ENCODE measurements at places on chromosomes 11 and 22.

DNA sequence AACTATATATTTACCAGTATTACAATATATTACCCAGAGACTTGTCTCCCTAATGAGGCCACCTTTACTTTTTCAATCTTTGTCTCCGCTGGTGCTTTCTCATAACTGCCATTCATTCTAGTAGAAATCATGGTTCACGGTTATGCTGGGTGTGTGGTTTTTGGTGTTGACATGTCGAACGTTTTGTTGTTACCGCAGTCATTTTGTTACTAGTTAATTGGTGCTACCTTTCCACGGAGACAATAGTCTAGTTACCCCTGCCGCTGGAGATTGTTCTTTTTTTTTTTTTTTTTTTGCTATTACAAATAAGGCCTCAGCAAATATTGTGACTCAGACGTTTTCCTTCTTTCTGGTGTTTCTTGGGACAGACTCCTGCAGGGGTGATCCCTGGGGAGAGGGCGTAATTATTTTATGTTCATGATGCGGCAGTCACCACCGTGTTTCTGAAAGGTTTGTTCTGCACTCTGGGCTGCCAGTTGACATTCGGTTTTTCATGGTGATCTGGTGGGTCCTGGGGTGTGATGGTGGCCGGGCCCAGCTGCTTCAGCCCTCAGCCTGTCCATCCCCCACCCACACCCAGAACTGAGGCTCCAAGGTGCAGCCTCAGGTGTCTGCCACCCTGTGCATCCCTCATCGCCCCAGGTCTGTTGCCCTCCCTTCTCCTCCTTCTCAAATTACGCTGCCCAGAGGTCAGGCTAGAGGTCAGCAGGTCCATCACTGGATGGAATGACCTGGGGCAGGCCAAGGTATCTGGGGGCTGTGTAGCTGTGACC, 28.6 kb downstream of the LRP5 start:
- DNase-seq: no peak

DNA sequence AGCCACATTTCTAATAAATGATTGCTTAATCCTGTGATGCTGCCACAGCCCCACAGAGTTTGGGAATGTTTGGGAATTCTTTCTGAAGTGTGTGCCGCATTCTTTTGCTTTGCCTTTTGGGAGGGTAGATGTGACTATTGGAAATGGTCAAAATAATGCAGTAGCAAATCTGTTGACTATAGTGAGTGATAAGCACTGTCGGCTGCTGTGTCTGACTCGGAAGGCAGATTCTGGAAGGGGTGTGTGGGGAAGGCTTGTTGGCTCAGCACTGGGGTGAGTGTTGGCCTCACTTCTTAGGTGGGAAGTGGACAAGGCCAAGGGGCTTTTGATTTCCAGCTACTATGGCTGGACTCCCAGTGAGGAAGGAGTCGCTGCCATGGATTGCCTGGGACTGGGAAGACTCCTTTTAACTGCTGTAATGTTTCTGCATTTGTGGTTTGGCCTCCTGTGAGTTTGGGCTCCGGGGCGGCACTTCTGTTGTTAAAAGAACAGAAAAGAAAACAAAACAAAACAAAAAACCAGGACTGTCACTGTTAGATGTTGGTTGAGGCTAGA, 20.1 kb downstream of the ZBTB16 start:
- DNase-seq: no peak

DNA sequence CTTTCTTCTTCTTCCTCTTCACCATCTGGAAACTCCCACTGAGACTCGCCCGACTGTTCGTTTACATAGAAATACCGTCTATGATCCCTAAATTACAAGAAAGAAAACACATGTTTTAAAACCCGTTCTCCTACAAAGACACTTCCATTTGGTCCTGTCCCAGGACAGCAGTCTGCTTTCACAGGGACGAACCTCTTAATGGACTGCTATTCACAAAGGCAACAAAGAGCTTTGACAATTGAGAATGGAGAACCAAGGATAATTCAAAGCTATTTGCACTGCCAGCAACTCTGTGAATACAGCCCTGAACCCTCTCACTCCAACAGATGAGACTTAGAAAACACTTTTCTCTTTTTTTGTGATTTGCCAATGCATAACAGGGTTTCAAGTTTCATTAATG, 16.3 kb upstream of the AGBL2 start:
- no peak for DNase-seq

- no peak for DNase-seq
These were observed 18.1 kb downstream of the P2RX3 start for GRCh38 chr11:57356268-57356667.

- no peak for DNase-seq
These were observed 148.1 kb downstream of the FAM76B start for GRCh38 chr11:95641495-95641894.

DNA sequence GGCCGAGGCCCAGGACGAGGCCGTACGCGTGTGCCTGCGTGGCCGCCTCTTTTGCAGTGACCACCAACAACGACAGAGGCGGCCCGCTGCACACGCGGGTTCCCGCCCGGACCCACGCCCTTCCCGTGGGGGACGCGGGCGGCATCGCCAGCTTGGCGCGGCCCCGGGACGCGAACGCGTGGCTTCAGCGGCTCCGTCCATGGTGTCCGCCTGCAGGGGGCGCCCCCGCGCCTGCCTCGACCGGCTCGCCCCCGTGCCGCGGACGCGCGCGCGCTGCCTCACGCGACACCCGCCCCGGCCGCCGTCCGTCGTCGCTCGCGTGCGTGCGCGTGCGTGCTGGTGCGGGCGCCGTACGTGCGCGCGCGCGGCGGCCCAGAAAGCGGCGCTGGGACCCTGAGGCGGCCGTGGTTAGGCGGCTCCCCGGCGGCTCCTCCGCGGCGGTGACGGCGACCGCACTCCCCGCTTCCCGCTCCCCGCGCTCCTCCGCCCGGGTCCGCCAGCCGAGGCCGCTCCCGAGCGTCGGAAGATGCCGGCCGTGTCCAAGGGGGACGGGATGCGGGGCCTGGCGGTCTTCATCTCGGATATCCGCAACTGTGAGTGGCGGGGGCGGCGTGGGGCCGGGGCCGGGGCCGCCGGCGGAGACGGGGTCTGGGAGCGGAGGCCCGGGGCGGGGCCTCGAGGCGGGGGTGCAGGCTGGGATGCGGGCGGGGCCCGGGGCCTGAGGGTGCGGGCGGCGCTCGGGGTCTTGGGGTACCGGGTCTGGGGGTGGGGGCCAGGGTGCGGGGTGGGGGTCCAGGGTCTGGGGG, at the start of gene AP2A2:
Gene AP2A2 (plus strand): TSS at position 375 of the 806 bp plus-strand sequence. CDS start 152 bp downstream, at position 527.
- peak; percentile 99 for DNase-seq

DNA sequence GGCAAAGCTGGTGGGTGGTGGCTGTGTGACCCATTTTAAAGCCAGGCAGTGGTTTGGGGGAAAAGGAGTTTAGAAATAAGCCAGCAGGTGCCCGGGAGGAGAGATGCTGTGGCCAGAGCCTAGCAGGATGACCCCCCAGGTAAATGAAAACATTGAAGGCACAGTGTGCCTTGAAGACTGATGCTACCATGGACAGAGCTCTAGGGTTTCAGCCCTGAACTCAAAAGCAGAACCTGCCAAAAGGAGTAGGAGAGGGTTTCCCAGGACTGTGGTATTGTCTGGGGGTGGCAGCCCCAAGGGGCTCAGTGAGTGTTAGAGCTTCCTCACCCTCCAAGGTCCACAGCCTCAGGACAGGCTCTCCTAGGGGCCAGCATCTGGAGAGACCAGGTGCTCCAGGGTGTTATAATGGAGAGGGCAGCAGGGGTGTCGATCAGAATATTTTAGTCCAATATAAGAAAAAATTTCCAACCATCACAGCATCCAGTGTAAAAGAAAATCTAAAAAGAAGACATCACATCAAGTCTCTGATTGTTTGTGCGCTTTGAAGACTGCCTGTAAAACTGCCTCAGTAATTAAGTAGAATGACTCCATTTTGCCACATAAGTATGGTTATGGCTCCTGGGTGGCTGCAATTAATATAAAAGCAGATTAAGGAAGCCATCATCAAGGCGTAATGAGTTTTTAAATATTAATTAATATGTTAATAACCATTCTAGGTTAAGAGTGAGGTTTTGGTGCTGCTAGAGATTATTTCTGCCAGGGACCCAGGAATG, 88.6 kb upstream of the LMO1 start:
- DNase-seq: no peak

GRCh38 chr11:44957776-44958564, 7.3 kb upstream of the TP53I11 start:
- no peak for DNase-seq

- no peak for DNase-seq
These were observed 40.4 kb downstream of the ETS1 start for GRCh38 chr11:128546916-128547315.

- DNase-seq: no peak
These were observed 23.3 kb downstream of the MYH9 start for GRCh38 chr22:36364255-36365019.

- no peak for DNase-seq
These were observed 6.7 kb downstream of the PLAAT2 start for GRCh38 chr11:63556404-63557013.

DNA sequence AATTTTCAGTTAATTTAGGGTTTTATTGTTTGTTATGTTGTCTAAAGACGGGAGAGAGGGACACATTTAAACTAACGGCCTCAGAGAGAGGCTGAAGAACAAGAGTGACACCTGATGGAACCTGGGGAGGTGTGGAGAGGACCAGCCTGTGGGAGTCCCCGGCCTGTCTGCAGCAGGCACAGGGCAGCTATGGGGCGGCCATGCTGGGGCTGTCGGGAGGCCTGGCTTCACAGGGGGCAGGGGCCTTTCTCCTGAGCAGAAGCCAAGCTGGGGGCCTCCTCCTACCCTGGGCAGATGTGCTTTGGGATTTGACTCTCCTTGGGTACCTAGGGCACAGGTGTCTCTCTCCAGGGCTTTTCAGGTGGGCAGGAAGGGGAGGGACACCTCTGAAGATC, 21.9 kb downstream of the RELT start:
- DNase-seq: no peak

- no peak for DNase-seq
These were observed 5.5 kb downstream of the JAM3 start for GRCh38 chr11:134074346-134074745.

GRCh38 chr11:103530257-103530656, 421.0 kb downstream of the DYNC2H1 start:
- no peak for DNase-seq

DNA sequence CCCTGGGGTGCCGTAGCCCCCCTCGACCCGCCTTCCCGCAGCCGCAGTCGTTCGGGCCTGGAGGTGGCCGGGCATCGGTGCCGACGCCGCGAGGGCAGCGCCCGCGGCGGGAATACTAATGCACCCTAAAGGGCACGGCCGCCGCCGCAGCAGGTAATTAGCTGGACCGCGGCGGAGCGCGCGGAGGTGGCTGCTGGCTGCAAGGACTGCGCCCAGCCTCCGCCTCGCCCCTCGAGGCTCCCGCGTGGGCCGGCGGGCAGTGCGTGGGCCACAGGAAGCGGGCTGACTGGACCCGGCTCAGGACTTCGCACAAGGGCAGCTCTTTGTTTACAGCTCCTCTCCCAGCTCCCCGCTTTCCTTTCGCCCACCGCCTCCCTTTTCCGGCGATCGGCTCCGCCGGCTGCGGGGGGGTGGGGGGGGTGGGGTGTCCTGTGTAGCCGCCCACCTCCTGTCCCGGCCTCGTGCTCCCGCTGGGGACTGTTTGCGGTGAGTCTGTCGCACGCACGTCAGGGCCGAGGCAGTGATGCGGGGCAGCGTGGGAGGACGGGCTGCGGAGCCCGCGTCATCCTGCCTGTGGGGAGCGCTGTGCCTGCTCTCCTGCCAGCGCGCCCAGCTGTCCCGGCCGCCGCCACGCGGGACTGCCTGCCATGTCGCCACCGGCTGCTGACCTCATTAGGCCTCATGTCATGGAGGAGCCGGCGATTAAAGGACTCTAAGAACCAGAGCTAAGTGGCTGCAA, 53.2 kb downstream of the GRIK4 start:
- peak; percentile 88 for DNase-seq

DNA sequence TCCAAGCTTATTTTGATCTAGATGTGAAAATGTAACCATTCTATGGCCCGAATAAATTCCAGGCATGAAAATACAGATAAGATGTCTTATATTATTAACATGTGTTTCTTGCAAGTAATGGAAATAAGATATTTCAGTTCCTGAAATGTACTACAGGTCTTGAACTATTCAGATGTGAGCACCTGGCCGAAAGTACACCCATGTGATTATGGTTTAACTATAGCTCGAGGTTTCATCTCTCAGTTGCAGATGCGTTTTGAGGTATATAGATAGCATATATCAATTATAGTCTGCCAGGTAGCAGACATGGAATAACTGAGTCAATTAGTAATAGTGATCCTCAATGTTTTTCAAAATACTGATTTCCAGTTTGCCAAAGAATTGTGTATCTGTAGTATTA, 68.3 kb downstream of the DDIAS start:
- DNase-seq: no peak

GRCh38 chr11:71998649-71999310, at the start of gene IL18BP:
TSS of gene IL18BP (plus strand) at chr11:71998909. CDS start at chr11:71999985, 1,076 bp downstream.
- no peak for DNase-seq

GRCh38 chr22:36136988-36137387, 23.6 kb downstream of the APOL3 start:
- no peak for DNase-seq
